GM12865 (cell line): ENCODE measurements at places on chromosomes 13 and 19.

DNA sequence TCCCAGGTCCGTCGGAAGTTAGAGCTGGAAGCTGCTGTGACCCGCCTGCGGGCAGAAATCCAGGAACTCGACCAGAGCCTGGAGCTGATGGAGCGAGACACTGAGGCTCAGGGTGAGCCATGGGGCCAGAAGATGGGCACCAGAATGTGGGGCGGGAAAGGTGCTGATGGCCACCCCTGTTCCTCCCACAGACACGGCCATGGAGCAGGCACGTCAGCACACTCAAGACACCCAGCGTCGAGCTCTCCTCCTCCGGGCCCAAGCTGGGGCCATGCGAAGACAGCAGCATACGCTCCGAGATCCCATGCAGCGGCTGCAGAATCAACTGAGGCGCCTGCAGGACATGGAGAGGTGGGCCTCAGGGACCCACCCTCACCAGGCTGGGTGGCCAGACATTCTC is 2.5 kb downstream of the HAUS5 start:
- no peak for DNase-seq

- DNase-seq: no peak
These were observed 967 bp downstream of the REXO1 start for GRCh38 chr19:1847348-1847683.

- DNase-seq: no peak
These were observed 200.2 kb downstream of the GPC5 start for GRCh38 chr13:91598655-91599054.

- no peak for DNase-seq
These were observed 119.7 kb downstream of the IRS2 start for GRCh38 chr13:109666656-109667055.

DNA sequence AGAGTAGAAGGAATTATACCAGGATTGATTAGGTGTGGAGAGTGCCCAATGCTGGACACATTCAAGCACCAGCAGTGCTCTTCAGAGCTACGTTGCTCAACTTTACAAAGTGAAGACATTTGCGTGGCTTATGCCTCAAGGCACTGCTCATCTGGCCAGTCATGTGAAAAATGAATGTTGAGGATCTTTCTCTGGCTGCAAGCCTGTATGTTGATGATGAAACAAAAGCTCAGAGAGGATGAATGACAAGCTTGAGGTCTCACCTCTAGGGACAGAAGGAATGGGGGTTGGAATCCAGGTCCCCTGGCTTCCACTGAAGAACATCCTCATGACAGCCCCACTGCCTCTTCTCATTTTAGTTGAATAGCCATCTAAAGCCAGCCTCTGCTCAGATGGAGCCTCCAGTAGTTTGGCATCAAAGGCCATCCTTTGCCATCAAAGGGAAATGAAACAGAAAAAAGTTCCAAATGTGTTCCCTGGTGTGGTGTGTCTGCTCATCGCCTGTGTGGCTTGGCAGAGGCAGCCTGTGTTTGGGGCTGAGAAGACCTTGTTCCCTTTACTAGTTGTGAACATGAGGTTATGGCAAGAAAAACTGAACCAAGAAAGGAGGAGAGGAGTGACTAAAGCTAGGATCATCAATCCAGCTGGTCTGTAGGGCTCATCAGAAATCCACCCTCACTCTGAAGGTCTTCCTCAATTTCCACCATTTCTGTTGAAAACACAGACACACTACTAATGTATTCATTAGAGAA is 114.0 kb upstream of the KL start:
- no peak for DNase-seq

- DNase-seq: no peak
These were observed 9.6 kb upstream of the PRR19 start for GRCh38 chr19:42292042-42292960.

GRCh38 chr19:35166100-35167063 is 11.8 kb downstream of the FXYD5 start:
- DNase-seq: no peak

DNA sequence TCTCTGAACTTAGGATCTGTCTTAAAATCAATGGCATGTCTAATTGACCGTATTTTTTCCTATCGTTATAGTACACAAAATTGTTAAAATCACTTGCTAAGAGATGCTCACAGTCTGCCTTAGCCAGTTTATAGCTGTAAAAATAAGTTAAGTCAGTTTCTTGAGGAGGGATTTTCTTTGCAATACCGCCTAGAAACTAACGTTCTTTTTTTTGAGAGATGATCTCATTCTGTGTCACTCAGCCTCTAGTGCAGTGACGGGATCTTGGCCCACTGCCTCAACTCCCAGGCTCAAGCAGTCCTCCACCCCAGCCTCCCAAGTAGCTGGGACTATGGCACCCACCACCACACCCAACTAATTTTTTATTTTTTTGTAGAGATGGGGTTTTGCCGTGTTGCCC is 4.4 kb downstream of the CKAP2 start:
- DNase-seq: no peak

- DNase-seq: no peak
These were observed 202.1 kb upstream of the GPR12 start for GRCh38 chr13:26962671-26963070.

DNA sequence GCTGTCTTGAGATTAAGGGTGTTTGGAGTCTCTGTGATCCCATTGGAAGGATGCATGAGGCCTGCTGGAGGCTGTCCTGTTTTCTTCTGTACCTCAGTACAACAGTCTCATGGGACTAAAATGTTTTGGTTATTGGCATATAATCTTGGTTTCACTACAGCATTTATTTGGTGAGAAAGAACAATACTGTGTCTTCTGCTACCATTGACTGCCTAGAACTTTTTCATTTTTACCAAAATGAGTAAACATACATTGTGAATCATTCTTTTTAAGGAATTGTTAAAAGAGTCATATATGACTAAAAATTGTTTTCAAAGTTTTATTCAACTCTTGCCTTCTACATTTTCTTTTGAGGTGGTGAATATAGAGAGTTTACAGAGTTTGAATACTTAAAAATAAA is 459.8 kb downstream of the GPC6 start:
- DNase-seq: no peak

DNA sequence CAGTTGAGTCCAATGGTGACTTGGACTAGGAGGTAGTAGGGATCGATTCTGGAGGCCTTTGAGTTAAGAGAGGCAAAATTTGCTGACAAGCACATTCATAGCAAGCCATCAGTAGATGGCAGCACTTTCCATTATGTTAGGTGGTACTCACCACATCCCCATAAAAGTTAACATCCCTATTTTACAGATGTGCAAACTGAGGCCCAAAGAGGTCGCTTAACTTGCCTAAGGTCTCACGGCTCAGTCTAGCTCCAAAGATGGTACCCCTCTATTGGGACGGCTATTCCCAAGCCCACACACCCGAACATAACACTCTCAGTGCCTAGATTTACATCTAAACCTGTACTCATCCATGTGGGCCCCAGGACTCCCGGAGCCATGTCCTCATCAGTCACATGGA is 21.5 kb upstream of the FOSB start:
- peak; percentile 62 for DNase-seq

- DNase-seq: no peak
These were observed 74.9 kb upstream of the SPATA13 start for GRCh38 chr13:24085662-24086061.

DNA sequence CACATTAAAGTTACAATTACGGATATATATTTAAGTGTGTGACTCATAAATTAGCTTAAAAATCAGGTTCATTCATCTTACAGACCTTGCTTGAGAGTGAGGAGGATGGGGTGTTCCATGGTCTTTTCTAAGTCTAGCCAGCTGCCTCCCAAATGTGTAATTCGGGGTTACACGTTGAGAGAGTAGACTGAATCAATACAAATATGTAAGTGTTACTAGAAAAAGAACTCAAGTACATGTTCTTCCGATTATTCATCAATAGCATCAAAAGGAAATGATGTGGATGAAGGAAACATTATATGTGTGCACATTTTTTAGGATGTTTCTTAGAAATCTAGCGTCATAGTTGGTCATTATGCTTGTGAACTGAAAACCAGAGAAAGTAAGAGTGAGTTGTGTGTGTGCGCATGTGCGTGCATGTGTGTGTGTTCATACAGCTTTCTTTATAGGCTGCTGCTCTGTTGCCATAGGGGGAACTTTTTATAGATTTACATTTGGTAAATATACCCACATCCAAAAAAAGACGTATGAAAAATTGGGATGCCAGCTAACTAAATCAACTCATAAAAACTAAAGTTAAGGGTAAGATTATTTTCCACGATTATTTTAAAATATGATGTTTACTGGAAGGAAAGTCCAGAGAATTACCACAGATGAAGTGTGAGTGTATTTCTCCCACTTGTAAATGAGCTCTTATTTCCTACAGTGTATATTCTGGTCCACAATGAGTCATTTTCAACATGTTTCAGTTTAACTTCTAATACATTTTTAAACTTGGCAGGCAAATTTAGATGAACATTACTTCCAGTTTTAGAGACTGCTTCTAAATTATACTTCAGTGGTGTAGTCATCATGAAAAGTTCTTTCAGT is 82.4 kb downstream of the PIBF1 start:
- peak; percentile 73 for DNase-seq

- DNase-seq: no peak
These were observed 24.2 kb downstream of the SIAH3 start for GRCh38 chr13:45827318-45827717.

- no peak for DNase-seq
These were observed 19.1 kb downstream of the C19orf12 start for GRCh38 chr19:29695765-29696564.

DNA sequence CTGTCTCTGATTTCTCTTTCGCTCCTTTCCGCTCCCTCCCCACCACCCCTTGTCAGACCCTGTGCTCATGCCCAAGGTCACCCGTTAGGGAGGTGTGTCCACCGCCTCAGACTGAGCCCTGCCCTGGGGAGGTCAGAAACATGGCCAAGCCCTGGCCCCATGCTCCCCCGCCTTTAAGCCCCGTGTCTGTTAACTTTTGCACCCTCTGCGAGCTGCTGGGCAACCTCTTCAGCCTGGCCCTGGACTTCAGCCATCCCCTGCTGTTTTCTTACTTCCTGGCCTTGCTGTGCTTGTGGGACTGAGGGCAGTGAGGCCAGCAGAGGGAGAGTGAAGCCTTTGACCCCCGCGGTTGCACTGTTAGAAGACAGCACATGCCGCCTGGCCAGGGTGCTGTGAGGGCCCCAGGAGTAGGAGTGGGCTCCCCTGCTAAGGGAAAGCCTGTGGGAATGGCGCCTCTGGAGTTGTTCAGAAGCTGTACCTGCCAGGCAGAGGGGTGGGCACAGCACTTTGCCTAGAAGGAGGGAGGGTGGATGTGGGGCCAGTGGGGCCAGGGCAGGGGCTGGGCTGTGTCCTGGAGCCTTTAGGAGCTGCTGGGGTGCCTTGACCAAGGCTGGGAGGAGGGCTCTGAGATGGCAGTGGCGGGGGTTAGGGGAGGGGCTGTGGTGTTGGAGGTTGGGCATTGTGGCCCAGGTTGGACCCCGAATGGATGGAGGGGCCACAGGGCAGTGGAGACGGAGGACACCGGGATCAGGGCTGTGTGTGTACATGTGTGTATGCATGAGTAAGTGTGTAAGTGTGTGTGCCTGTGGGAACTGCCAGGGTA is 7.9 kb downstream of the UPF1 start:
- no peak for DNase-seq

- DNase-seq: no peak
These were observed 35.2 kb downstream of the SLC15A1 start for GRCh38 chr13:98717256-98717655.

- no peak for DNase-seq
These were observed 34.6 kb downstream of the MYH14 start for GRCh38 chr19:50238043-50238442.

DNA sequence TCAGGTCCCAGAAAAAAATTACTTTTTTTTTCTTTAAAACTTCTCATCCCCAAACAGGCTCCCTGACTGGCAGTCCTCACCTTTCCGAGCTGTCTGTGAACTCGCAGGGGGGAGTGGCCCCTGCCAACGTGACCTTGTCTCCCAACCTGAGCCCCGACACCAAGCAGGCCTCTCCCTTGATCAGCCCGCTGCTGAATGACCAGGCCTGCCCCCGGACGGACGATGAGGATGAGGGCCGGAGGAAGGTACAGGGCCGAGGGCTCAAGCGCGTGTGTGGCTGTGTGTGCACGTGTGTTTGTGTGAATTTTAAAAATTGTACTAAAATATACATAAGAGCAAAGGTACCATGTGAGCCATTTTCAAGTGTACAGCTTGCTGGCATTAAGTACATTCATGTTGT is 167.6 kb downstream of the STK24 start:
- DNase-seq: no peak

DNA sequence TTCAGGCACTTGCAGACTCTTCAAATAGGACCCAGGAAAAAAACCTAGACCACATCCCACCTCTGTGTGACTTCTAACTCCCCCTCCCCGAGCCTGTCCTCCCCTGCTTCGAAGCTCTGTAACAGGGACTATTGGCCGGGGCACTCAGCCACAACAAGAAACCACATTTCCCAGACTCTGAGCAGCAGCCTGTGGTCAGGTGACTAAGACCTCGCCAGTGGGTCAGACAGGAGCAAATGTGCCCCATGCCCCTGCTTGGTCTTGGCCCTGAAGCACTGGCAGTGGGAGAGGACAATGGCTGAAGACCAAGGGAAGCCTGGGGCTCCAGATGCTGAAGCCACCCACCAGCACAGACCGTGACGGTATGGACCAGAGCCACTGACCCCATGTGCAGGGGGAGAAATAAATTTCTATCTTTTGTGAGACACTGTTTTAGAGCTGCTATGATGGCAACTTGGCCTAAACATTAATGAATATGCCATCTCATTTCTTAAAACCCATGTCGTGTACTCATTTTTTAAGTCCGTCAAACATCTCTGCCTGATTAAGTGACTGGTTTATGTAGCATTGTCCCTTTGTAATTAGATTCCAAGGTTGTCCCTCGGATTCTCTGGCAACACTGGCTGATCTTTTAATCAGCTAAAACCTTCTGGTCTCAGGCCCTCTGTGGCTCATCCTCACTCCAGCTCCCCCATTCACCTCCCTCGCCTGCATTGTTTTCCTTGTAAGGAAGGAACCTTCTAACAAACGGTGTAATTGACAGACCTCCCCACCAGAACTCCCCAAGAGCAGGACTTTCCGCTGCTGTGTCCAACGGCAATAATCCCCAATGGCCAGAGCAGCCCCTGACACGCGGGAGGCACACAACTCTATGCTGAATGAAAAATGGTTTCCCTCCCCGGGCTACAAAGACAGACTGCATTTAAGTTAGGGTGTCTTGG is 98.4 kb downstream of the STK24 start:
- DNase-seq: peak; percentile 89

GRCh38 chr19:50368649-50369570 is 3.5 kb upstream of the NAPSA start:
- peak; percentile 93 for DNase-seq

- peak; percentile 66 for DNase-seq
These were observed 4.9 kb downstream of the HRC start for GRCh38 chr19:49150106-49150943.
